Uterus (tissue), 4 donors: ENCODE measurements at places on chromosomes 11 and 22.

GRCh38 chr11:43459246-43459645, 100.5 kb downstream of the TTC17 start:
- no peaks in the 10 kb centered on the region for H3K36me3 ChIP-seq
- no peak for DNase-seq
- H3K4me3 ChIP-seq, result no peak overlapping the region

GRCh38 chr11:73916435-73916834, 34.4 kb upstream of the DNAJB13 start:
- H3K27ac ChIP-seq, result no peak overlapping the region
- H3K27me3 ChIP-seq, result no peaks in the 10 kb centered on the region
- H3K4me3 ChIP-seq, result no peak overlapping the region
- H3K4me1 ChIP-seq, result no peaks in the 10 kb centered on the region
- no peak for DNase-seq

DNA sequence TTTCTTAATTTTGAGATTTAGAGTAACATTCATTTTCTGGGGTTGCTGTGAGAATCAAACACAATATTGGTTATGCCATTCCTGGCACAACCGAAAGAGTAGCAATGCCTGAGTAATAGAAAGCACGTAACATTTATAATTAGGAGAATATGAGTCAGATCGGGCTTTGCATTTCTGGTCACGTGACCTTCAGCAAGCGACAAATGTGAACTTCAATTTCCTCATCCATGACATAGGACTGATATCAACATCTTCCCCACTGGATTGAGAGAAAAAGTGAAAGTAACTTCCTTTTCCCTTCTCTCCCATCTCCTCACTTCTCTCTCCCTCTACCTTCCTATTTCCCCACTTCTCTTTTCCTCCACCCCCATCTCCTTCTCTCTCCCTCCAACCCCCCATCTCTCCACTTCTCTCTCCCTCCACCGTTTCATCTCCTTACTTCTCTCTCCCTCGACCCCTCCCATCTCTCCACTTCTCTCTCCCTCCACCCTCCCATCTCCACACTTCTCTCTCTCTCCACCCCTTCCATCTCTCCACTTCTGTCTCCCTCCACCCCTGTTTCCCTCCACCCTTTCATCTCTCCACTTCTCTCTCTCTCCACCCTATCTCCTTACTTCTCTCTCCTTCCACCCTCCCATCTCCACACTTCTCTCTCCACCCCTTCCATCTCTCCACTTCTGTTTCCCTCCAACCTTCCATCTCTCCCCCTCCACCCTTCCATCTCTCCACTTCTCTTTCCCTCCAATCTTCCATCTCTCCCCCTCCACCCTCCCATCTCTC, 33.5 kb upstream of the CAT start:
- no peak overlapping the region for H3K4me3 ChIP-seq
- no peak for DNase-seq
- no peak overlapping the region for H3K27ac ChIP-seq
- H3K4me1 ChIP-seq, result no peaks in the 10 kb centered on the region
- H3K36me3 ChIP-seq, result no peaks in the 10 kb centered on the region

GRCh38 chr11:3170756-3171650, 5.9 kb upstream of the OSBPL5 start:
- no peaks in the 10 kb centered on the region for H3K36me3 ChIP-seq
- no peak overlapping the region for H3K4me3 ChIP-seq
- no peak for DNase-seq

GRCh38 chr22:33897448-33897835, 22.8 kb downstream of the LARGE1 start:
- no peak overlapping the region for H3K4me3 ChIP-seq
- no peak for DNase-seq
- H3K27me3 ChIP-seq, result no peaks in the 10 kb centered on the region
- no peaks in the 10 kb centered on the region for H3K36me3 ChIP-seq
- H3K27ac ChIP-seq, result peak overlapping the region; percentile 44

DNA sequence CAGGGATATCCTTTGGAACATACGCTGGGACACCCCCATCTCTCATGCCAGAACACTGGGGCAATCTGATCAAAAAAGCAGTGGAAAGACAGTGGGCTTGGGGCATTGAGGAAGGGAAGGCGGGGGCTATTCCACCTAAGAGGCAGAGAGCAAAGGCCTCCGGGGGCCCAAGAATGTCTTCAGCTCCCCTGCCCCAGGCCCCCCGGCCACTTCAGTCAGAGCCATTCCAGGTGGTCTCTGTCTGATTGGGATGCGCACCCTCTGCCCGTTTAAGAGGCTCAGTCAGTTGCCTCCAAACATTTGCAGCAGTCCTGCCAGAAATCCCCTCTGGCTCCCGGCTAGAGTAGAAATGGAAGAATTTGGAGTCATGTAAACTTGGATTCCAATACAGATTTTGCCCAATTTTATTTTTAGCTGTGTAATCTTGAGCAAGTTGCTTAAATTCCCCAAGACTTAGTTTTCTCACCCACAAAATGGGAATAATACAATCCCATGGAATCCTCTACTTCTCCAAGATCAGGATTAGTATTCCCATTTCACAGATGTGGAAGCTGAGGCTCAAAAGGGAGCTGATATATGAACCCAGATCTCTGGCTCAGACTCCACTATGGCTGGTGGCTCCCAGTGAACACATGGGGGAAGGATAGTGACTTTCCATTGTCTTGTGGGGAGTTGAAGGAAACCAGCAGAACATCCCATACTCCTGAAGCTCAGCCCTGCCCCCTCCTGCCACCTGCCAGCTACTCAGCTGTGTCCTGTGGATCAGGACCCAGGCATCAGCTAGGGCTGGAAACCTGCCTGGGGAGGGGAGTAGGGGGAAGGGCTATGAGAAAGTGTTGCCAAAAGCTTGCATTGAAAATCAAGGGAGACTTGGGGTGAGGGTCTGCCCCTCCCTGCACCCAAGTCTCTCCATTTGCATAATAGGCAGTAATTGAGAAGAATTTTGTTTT, 6.1 kb upstream of the WNT11 start:
- H3K27me3 ChIP-seq, result no peaks in the 10 kb centered on the region
- no peaks in the 10 kb centered on the region for H3K36me3 ChIP-seq

DNA sequence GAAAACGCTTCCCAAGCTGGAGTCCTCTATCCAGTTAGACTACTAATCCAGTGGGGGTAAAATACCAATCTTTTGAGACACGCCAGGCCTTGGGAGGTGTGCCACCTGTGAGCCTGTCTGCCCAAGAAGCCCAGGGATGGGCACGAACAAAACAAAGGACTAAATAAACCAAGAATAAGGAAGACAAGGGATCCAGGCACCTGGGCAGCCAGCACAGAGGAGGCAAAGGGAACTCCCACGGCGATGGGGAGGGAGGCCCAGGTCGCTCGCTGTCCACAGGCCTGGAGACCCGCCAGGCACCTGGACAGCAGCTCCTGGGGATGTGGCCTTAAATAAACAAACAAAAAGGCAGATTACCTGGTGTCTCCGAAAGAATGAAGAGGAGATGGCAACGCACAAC, 31.4 kb downstream of the LRFN4 start:
- no peaks in the 10 kb centered on the region for H3K4me1 ChIP-seq
- H3K27ac ChIP-seq, result no peak overlapping the region
- no peaks in the 10 kb centered on the region for H3K27me3 ChIP-seq

- H3K4me3 ChIP-seq, result peak overlapping the region; percentile 99
- H3K36me3 ChIP-seq, result no peaks in the 10 kb centered on the region
- peaks cover 4% of the 10 kb centered on the region for H3K4me1 ChIP-seq
- peak; percentile 19 for DNase-seq
Observed at GRCh38 chr11:67119585-67120391, 725 bp downstream of the KDM2A start.

DNA sequence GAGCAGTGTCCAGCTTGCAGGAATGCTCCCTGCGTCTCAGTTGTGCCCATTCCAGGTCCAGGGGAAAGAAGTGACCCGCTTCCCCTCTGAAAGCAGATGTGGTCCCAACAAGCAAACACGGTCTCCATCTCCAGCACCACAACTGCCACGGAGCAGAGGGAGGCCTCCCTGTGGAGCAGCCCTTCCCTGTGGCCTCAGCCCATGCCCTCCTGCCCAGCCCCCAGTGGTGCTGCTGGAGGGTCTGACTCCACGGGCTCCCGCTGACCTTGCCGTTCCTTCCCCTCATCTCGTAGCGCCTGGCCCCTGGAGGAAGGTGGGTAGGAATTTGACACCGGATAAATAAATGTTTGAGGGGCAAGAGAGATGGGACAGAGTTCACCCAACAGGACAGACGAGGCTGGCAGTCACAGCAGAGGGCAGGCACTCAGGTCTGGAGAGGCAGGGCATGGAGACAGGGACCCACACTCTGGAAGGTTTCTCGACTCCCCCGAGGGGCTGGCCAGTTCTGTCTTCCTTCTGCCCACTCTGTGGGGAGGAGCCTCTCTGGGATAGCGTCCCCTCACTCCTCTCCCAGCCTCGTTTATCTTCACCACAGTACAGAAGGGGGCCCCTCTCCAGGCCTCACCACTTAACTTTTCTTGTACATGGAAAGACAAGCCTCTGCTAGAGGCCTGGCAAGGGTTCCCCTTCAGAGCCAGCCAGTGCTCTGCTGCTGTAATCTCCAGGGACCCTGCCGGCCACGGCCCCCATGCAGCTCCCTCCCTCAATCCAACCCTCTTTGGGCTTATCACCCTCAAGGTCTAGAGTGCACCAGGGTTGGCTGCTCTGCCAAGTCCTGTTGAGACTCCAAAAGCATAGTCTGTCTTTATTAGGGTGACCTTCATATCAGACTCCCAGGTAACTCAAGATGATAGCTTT, 7.5 kb upstream of the ST3GAL4 start:
- H3K4me1 ChIP-seq, result peaks cover 13% of the 10 kb centered on the region
- peak overlapping the region; percentile 33 for H3K27ac ChIP-seq
- no peaks in the 10 kb centered on the region for H3K36me3 ChIP-seq

GRCh38 chr11:107545101-107545514, 20.4 kb downstream of the ALKBH8 start:
- H3K36me3 ChIP-seq, result no peaks in the 10 kb centered on the region
- H3K4me1 ChIP-seq, result no peaks in the 10 kb centered on the region
- DNase-seq, result no peak
- H3K27ac ChIP-seq, result peak overlapping the region; percentile 33

GRCh38 chr11:66907751-66908630, 50.2 kb downstream of the PC start:
- no peak overlapping the region for H3K4me3 ChIP-seq
- no peak overlapping the region for H3K27ac ChIP-seq
- H3K4me1 ChIP-seq, result no peaks in the 10 kb centered on the region

DNA sequence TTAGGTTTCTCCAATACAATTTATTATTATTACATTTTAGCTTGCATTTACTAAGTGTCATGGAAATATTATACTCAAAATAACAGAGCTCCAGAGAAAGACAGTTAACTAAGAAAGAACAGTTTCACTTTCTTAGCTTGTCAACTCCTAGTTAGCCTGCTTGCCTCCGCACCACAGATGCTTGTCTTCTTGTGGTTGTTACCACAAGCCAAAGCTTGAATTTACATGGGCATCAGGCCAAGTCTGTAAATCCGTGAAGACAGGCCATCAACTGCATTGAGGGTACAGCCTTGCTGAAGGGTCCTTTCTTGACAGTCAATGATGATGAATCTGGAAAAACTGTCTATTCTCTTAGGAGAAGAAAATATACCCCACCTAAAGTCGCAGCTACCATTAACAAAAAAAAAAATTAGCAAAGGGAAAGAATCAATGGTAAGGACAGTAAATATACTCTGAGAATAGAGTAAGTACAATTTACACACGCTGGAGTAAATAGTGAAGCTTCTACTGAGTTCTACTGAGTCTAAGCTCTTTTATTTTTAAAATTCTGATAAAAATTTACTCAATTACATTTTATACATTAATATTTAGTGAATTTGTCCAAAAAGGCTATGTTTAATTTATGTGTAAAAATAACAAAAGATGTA, 15.6 kb upstream of the DENND5A start:
- H3K36me3 ChIP-seq, result no peaks in the 10 kb centered on the region
- H3K4me3 ChIP-seq, result no peak overlapping the region
- no peak overlapping the region for H3K27ac ChIP-seq
- H3K27me3 ChIP-seq, result no peaks in the 10 kb centered on the region

DNA sequence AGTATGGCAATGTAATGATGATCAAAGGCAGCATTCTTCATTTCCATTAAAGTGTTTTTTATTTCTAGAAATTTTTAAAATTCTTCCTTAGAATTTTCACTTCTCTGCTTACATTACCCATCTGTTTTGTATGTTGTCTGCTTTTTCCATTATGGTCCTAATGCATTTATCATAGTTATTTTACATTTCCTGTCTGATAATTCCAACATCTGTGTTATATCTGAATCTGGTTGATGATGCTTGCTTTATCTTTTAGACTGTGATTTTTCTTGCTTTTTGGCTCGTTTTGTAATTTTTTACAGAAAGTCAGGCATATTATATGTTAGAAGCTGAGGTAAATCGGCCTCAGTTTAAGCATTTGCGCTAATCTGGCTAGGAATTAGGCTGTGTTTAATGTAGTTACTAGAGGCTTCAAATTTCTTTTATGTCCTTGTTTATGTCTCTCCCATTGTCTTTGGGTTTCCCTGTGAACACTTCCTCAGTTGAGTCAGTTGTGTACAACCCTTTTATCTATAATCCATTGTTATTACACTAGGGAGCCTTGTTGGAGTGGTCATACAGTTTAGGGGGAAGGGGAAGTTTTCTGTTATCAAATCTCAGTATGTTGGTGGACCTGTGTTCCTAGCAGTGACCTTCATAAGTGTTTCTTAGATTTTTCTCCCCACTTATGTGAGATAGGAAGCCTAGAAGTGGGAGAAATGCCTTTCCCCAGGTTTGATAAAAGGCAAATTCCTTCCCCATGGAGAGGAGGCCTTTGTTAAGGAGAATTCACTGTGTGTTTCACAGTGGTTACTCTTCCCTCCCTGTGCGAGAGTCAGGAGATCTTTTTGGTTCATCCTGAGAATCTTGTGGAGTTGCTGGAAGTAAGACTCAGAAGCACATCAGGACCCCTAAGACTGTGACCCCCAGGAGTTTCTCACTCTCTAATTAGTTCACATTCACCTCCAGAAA, 437.5 kb downstream of the INSC start:
- H3K4me1 ChIP-seq, result no peaks in the 10 kb centered on the region
- H3K36me3 ChIP-seq, result no peaks in the 10 kb centered on the region
- H3K27ac ChIP-seq, result no peak overlapping the region
- DNase-seq, result no peak

- peaks cover 3% of the 10 kb centered on the region for H3K4me1 ChIP-seq
- no peaks in the 10 kb centered on the region for H3K36me3 ChIP-seq
- no peak overlapping the region for H3K4me3 ChIP-seq
- H3K27me3 ChIP-seq, result no peaks in the 10 kb centered on the region
Observed at GRCh38 chr22:28025866-28026575, 107.0 kb upstream of the PITPNB start.

DNA sequence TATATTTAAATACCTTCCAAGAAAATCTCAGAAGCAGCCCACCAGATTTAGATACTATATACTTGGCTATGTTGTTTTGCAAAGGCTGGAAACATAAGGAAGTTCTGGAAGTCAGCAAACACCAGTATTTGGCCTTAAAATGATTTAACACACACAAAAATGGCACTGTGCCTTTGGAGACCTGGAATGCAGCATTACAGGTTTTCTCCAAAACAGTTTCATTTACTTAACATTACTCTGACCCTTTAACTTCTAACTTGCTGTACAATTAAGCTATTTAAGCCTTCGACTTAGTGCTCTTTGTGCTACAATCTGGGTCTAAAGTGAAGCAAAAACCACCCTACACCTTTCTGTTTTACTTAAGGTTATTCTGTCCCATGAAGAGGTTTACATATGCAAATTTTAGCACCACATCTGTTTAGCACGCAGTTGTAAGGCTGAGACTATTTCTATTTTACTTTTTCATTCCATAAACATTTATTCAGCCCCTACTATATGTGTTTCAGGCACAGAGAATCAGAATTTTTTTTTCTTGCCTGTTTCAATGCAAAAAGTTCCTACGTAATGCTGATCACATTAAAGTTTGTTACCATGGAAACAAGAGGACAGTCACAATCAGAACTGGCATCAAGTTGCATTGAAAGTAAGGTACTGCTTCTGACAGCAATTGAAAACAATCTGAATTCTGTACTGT, 70.3 kb downstream of the MAML2 start:
- H3K27me3 ChIP-seq, result no peaks in the 10 kb centered on the region
- H3K36me3 ChIP-seq, result no peaks in the 10 kb centered on the region
- H3K4me1 ChIP-seq, result no peaks in the 10 kb centered on the region
- no peak overlapping the region for H3K4me3 ChIP-seq
